ENCODE measurements at places on chromosomes 13 and 19. TPM values are rescaled to one million over a fixed set of nuclear protein-coding genes. Genes with fewer than 3 reads are reported as not detected.

MEF2B gene
- 7.4 TPM for polyA plus RNA-seq

SPIB gene
- polyA plus RNA-seq: 12.6 TPM

SIAH3 gene
- polyA plus RNA-seq: 0.13 TPM

UGGT2 gene
- 40.2 TPM for polyA plus RNA-seq

C1QTNF9B gene
- polyA plus RNA-seq: 0.27 TPM

POU2F2 gene
- 5.1 TPM for polyA plus RNA-seq

SYCN gene
- polyA plus RNA-seq: not detected

CLEC4M gene
- polyA plus RNA-seq: not detected

ABHD8 gene
- 5.0 TPM for polyA plus RNA-seq

FXYD1 gene
- 26.8 TPM for polyA plus RNA-seq

HS6ST3 gene
- 0.52 TPM for polyA plus RNA-seq

SYNGR4 gene
- polyA plus RNA-seq: not detected

LCP1 gene
- 1.9 TPM for polyA plus RNA-seq

GAPDHS gene
- 0.21 TPM for polyA plus RNA-seq

VSTM2B gene
- polyA plus RNA-seq: 1.2 TPM

SYNE4 gene
- 49.8 TPM for polyA plus RNA-seq

FGF22 gene
- polyA plus RNA-seq: 1.1 TPM

ALKBH6 gene
- 54.6 TPM for polyA plus RNA-seq

Measured in GM23338 (cell line).